NCI-H2081 (cell line): ENCODE measurements at places on chromosomes 6 and 20.

- DNase-seq, result no peak
Measured at GRCh38 chr6:114009192-114009591, 38.2 kb upstream of the HDAC2 start.

DNA sequence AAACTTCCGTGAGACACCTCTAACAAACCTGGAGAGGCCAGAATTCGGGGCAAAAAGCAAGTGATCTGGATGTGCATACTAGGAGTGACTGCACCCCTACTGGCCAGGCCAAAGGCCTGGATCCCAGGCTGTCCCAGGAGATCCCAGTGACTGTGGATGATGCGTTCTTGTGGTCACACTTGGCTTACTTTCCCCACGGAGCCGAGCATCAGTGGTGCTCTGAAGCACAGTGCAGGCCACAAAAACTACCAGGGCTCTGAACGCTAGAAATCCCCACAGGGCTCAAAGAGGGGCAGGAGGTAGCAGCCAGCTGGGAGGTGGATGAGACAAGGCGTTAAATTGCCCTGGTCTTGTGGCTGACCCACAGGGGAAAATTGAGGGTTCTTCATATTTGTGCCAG, 7.1 kb downstream of the TRIM26 start:
- DNase-seq, result no peak

- DNase-seq, result no peak
Measured at GRCh38 chr6:35722121-35722761, 14.6 kb upstream of the ARMC12 start.

- peak; percentile 63 for DNase-seq
Measured at GRCh38 chr20:41137614-41138474, 501 bp downstream of the PLCG1 start.

- DNase-seq, result no peak
Measured at GRCh38 chr6:148192310-148192709, 150.3 kb upstream of the SASH1 start.

- DNase-seq, result no peak
Measured at GRCh38 chr6:39558591-39559190, 166.5 kb downstream of the KIF6 start.

DNA sequence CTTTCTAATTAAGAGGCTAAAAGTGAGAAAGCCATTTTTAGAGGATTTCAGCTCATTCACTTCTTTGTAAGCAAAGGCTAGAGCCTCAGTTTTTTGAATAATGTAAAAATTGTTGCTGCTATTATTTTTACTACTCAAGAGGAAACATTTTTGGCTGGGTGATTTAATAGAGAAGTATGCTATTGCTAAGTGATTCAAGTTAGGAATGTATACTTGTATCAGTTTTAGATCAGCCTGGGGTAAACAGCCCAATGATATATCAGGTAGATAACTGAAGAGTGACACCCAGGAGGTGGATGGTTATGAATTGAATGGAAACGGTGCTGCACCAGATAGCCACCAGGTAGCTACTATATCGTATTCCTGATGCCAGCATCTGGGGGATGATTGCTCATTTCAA, 9.2 kb downstream of the QKI start:
- DNase-seq, result no peak

GRCh38 chr6:108648191-108648590, 87.5 kb downstream of the FOXO3 start:
- DNase-seq, result no peak

DNA sequence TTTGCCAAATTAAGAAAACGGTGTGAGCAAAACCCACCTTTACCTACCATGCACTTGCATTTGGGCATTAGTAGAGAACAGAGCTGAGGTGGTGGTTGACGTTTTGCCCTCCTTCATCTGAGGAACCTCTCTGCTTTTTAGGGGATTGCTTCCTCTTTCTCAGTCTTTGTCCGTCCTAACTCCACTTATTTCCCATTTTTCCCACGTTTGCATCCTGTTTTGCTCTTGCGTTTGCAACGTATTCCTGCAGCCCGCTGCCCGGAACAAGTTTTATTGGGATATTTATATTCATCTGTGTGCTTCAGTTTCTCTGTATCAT, 374 bp upstream of the SERINC1 start:
- no peak for DNase-seq

- DNase-seq, result no peak
Measured at GRCh38 chr20:38842026-38842425, 36.5 kb downstream of the PPP1R16B start.

DNA sequence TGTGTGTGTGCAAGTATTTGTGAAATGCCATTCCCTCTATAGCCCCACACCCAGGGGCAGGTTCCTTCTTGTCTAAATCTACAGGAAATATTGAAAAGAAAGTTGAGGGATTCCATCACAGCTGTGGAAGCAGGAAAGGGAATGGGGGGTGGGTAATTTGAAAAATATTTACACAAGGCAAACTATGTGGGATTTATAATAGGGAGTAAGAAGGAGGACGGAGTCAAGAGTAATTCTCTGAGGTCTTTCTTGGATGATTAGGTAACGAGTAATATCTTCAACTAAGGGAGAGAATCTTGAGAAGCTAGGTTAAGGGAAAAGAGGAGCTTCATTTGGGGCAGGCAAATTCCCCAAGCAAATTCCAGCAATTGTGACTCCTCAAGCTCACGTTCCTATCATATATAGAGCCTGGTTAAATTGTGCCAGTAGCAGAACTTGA, 113.5 kb upstream of the SGK1 start:
- no peak for DNase-seq

DNA sequence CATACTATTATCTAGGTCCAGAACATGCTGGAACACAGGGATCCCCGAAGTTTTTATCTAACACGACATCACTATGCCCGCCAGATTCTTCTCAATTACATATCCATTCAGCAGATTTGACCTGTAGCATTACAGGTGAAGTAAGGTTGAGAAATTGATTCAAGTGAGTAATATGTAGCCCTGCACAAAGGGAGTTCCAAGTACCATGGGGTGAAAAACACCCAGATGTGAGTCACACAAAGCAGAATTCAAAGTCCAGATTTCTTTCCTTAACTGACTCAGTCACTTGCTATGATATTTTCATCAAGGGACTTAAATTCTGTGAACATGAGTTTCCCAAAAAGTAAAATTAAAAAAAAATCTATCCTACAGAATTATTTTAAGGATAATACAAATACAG, 655.4 kb upstream of the PTCHD4 start:
- DNase-seq, result no peak

GRCh38 chr6:126949786-126950185, 168.7 kb upstream of the RSPO3 start:
- DNase-seq, result no peak

- DNase-seq, result no peak
Measured at GRCh38 chr6:143746202-143747119, 68.7 kb downstream of the PHACTR2 start.

- no peak for DNase-seq
Measured at GRCh38 chr20:50817776-50818172, 22.9 kb downstream of the BCAS4 start.

GRCh38 chr6:3987053-3987452, 91.9 kb downstream of the FAM217A start:
- DNase-seq, result no peak

GRCh38 chr6:80197474-80197873, 91.0 kb downstream of the BCKDHB start:
- DNase-seq, result no peak

DNA sequence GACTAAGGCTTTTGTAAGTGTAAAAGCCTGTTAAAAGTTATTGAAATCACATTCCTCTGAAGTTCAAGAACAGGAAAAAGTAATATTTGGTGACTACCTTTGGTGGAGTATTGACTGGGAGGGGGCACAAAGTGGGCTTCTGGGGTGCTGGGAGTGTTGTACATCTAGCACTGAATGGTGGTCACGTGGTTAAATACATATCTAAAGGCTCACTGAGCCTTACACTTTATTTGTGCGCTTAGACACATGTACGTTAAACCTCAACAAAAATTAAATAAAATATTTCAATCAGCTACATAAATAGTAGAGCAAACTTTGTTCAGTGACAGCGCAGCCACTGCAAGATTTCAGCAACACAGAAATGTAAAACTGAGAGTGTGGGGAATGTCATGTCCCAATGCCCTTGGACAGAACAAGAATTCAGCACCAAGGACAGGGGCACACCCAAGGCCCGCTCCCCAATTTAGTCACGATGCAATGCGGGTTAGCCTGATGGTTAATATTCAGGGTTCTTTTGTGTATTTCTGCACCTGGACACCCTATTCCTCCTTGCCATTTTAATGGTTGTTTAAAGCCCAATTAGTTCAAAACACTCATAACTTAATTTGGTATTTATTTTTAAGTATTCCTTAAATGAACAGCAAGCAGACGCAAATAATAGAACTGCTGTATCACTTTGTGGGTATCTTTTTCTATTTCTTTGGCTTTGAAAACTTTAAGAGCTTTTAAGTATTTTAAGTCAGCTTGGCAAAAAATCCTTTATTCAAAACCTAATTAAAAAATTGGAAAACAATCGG, 37.4 kb downstream of the ANGPT4 start:
- no peak for DNase-seq

DNA sequence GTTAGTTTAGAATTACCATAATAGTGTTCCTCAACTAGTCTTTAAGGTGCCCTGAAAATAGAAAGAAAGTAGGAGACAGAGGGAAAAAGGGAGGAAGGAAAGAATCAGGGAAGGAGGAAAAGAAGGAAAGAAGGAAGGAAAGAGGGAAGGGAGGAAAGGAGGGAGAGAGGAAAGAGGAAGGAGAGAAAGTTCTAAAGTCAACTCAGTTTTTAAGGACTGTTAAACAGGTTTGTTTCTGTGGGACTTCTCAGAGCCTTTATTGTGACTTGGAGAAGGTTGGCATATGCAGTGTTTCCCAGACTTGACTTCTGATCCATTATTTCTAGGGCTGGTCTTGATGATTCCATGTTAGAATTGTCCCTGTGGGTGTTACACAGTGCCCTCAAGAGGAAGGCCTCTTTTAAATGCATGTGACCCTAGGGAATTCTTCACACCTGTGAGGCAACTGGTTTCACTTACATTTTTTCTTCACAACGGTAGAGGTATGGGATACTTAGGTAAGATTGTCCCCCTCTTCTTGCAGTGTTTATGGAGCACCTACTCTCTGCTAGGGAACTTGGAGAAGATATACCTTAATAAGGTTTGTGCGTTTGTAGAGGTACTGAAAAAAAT, 132.7 kb upstream of the GMDS start:
- no peak for DNase-seq

GRCh38 chr6:45987856-45988255, 27.8 kb downstream of the CLIC5 start:
- no peak for DNase-seq

- DNase-seq, result no peak
Measured at GRCh38 chr6:113464536-113464935, 392.6 kb upstream of the MARCKS start.

DNA sequence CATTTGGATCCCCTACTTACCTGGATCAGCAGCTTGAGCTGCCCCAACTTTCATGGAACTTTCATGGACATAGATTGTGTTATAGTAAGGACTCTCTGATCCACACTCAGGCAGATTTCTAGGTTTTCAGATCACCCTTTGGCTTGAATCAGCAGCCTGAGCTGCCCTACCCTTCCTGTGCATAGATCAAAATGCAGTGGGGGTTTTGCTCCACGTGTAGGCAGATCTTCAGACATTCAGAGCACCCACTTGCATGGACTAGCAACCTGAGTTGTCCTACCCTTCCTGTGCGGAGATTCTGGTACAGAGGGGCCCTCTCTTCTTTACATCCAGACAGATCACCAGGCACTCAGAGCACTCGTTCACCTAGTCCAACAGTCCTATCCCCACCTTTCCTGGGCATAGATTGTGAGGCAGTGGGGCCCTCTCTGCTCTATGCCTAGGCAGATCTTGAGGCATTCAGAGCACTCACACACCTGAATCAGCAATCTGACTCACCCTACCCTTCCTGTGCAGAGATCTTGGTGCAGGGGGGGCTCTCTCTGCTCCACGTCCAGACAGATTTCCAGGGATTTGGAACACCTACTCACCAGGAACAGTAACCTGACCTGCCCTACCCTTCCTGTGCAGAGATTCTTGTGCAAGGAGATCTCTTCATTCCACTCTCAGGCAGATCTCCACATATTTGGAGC, 705.2 kb upstream of the NRSN1 start:
- DNase-seq, result no peak

- no peak for DNase-seq
Measured at GRCh38 chr6:13354331-13355042, 26.1 kb upstream of the TBC1D7 start.

DNA sequence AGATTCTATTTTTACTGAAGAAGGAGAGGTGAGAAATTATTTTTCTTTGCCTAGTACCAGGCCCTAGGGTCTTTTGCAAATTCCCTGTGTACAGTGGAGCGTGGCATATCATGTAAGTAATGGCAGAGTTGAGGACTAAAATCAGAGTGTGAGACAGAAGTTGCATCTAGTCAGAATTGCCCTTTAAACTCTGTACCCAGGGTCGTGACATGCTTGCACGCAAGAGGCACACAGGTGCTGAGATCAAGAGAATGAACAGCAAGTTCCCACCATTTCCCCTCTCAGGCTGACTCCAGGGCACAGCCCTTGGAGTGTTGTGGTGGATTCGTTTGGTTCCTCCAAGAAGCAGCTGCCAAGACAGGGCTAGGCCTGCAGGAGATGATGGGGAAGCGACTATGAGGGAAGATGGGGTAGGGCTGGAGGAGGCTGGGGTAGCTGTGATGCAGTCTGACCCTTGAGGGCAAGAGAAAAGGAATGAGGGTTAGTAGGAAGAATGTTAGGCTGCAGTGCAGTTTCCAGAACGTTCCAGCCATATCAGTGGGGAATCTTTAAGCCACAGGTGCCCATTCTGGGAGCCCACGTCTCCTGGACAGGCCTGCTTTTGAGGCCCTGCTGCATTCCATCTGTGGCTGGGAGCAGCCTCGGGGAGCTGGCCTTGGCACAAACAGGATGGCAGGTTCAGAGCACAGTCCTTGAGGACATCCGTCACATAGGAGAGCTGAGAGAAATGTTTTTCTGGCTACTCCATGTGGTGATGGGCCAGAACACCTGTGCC, 6.9 kb downstream of the NELFCD start:
- DNase-seq, result no peak

GRCh38 chr6:34115403-34115795, 30.5 kb downstream of the GRM4 start:
- DNase-seq, result no peak

- no peak for DNase-seq
Measured at GRCh38 chr6:15551262-15551661, 111.6 kb downstream of the DTNBP1 start.

GRCh38 chr6:78935553-78935952, 68.2 kb downstream of the IRAK1BP1 start:
- DNase-seq, result no peak

DNA sequence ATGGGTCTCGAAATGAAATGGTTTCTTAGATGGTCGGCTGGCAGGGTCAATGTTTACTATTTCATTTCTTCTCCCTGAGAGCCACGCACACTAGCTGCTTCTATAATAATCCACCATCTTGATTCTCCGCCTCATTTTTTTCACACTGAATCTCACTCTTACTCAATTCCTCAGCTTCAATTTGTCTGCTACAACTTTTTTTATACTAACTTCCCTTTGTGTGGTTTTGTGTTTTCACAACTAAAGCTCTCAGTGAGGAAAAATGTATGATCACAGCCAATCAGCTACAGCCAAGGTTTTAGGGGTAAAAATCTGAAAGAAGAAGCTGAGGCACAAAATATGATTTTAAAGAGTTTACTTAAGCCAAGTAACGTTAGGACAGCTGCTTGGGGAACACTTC, 1309.4 kb downstream of the EPHA7 start:
- no peak for DNase-seq

GRCh38 chr6:11947063-11947462, 65.0 kb upstream of the HIVEP1 start:
- no peak for DNase-seq
